ENCODE measurements at places on chromosomes 2 and 18.

DNA sequence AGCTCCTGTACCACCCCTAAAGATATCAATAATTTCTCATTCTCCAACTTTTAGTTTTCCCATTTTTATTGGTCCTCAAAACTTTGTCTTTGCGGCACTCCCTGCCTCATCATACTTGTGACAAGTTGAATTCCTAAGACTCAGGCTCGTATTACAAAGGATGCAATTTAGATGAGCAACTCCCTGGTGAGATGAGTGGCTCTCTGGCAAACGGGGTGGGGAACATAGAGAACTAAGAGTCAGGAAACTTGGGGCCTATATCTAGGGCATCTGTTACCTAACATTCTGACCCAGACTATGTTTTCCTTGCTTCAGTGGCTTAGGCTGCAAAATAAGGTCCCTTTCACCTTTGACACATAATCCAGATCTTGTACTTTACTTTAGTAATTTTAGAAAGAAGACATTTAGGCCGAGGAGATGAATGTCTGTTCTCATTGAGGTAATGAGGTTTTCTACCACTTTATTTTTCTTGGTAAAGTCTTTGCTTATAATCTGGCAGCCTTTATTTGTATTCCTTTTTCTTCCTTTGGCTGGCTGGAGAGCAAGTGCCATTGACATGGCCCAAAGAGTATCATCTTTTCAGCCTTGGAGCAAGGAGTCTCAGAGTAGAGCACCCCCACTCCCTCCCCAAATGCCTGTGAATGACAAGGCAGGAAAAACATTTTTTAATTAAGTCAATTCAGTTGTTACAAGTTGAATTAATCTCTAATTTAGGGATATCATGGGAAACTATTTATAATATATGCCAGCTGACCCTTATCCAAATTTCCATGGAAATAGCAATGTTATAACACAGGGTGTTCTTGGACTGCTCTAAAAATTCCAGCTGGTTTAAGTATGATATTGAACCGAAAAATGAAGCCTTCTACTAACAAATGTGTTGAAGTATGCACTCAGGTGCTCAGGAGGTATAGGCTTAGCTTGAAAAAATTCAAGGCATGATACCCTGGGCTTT is 15.2 kb downstream of the TSPYL6 start:
- DNase-seq, result no peak

GRCh38 chr2:118459426-118459825 is 371.2 kb downstream of the INSIG2 start:
- no peak for DNase-seq

- no peak for DNase-seq
These were observed 10.3 kb downstream of the ITGA6 start for GRCh38 chr2:172437419-172438341.

DNA sequence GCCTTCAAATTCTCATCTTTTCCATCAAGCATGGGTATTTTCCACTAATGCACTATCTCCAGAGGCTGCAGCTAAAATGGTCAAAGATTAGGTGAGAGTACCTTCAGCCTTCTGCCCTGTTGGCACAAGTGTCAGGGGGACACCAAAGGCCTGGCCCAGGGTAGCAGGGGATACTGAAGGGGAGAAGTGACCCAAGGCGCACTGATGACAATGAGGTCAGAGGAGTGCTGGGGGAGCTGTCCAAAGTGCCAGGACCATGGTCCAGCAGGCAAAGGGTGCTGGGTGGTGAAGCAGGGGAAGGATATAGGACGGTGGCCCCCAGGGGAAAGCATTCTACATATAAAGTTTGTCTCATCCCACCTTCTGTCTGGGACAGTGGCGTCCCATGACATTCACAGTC is 303.4 kb downstream of the SMAD2 start:
- no peak for DNase-seq

DNA sequence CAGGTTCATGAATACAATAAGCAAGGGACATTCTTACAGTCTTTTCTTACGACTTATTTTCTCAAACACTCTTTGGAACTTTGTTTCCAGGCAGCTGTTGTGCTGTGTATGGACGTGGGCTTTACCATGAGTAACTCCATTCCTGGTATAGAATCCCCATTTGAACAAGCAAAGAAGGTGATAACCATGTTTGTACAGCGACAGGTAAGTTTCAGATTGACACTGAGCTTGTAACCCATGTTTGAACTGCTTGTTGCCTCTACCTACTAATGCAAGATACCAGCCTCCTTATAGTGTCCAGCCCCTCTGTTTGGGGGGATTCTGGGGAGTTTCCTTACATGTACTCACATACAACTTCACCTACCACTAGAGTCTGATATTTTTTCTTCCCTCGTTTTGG is 3.8 kb downstream of the XRCC5 start:
- DNase-seq, result no peak

GRCh38 chr2:150441784-150442183 is 45.7 kb downstream of the RND3 start:
- no peak for DNase-seq

DNA sequence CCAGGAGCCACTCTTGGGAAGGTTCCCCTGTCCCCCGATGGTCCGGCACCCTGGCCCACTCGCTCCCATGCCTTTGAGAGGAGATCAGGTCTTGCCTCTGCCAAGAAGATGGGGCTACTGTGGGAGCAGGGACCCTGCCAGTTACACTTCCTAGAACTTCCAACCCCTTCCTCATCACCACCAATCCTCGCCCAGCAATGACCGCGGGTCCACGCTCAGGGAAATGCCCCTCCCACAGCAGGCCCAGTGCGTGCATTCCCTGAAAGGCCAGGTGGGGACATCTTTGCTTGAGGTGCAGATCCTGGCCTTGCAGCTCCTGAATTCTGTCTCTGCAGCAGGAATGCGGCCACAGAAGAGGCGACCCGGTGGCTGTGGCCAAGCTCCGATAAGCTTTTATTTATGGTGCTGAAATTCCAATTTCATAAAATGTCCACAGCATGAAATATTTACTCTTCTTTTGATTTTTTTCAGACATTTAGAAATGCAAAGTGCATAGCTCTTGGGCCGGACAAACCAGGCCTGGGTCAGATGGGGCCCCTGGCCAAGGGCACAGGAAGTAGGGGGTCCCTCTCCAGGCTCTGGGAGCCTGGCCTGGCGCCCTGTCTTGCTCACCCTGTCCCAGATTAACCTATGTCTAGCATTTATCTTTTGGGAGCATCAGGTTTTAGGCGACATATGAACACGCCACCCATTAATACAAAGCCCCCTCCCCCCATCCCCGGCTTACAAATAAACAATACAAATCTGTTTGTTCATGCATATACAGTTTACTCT is 29.8 kb downstream of the PXDN start:
- DNase-seq, result no peak

DNA sequence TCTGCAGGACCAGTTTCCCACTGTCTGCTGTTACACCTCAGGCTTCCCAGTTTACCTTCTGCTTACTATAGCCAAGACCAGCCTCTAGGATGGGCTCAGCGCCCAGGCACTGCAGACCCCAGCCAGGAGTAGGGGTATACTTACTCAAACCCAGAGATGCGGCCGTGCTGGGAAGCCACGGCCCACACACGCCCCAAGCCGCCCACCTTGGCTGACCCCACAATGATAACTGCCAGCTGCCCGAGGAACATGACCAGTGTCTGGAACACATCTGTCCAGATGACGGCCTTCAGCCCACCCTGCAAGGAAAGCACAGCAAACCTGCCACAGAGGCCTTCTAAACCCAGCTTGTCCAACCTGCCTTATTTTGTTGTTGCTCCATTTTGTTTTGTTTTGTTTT is 6.6 kb upstream of the ATRAID start:
- DNase-seq, result no peak

DNA sequence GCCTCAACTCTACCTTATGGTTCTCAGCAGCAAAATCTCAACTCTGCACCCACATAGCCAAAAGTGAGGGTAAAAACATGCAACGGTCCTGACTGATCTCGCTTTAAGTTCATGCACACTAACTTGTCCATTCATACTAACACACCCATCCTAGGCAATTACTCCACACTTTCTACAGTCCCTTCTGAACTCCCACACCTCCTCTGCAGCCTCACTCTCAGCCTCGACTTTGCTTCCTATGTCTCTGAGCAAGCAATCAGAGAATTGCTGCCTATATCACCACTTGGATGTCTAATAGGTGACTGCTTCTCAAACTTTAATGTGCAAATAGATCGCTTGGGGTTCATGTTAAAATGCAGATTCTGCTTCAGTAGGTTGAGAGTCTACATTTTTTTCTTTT is 7.8 kb upstream of the TMBIM1 start:
- no peak for DNase-seq

DNA sequence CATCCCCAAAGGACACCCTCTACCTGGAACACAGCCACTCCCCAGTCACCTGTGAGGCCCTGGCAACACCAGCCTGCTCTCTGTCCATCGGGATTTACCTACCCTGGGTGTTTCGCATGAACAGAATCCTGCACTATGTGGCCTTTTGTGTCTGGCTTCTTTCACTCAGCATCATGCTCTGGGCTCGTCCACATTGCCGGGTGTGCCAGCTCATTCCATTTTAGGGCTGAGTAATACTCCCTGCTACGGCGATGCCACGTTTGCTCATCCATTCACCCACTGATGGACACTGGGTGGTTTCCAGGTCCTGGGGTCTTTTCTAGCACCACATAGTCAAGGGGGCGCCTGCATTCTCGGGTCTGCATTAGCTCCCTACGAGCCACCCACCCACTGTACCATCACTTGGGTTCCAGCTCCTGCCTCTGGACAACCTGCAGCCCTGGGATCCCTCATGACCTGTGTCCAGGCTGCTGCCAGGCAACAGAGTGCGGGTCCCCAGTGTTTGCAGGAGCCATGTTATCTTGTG is 22.0 kb downstream of the KCNF1 start:
- DNase-seq, result no peak
